GM23248 (cell line): ENCODE measurements at places on chromosomes 16 and 17. TPM values are rescaled to one million over a fixed set of nuclear protein-coding genes. Genes with fewer than 3 reads are reported as not detected.

GRCh38 chr16:69482410-69482991 is 58.1 kb downstream of the CYB5B start:
- H3K4me3 ChIP-seq = peak overlapping the region; percentile 33
- no peaks in the 10 kb centered on the region for H3K36me3 ChIP-seq
- peaks cover 26% of the 10 kb centered on the region for H3K4me1 ChIP-seq

DNA sequence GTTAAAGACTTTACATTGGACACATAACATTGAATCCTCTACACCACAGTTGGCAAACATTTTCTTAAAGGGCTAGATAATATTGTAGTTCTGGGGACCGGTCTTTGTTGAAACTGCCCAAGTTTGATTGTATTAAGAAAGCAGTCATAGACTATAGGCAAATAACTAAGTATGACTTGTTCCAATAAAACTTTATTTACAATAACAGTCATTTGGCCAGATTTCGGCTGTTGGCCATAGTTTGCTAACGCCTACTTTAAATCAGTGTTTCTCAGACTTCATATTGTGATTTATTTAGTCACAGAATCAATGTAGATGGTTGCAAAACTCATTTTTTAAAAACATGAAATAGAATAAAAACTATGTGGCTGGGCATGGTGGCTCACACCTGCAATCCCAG is 531.8 kb downstream of the XYLT1 start:
- no peaks in the 10 kb centered on the region for H3K4me1 ChIP-seq
- H3K4me3 ChIP-seq = no peak overlapping the region
- H3K36me3 ChIP-seq = no peaks in the 10 kb centered on the region
- H3K27ac ChIP-seq = no peak overlapping the region
- DNase-seq = no peak
- H3K27me3 ChIP-seq = 0 out of 2 replicates have a peak, but pooled peaks cover 5% of the 10 kb centered on the region

Gene TNS4
- total RNA-seq = not detected in 2 replicates

GRCh38 chr16:49333259-49333597 is 40.4 kb upstream of the C16orf78 start:
- no peak overlapping the region for H3K4me3 ChIP-seq
- no peaks in the 10 kb centered on the region for H3K27me3 ChIP-seq
- H3K36me3 ChIP-seq = no peaks in the 10 kb centered on the region
- DNase-seq = no peak

- no peak for DNase-seq
- no peaks in the 10 kb centered on the region for H3K36me3 ChIP-seq
- H3K27me3 ChIP-seq = no peaks in the 10 kb centered on the region
- no peak overlapping the region for H3K4me3 ChIP-seq
Observed at GRCh38 chr16:30925632-30925987, 2.2 kb downstream of the FBXL19 start.

Gene SLX1A
- total RNA-seq = 14.3 and 32.6 TPM in 2 replicates

DNA sequence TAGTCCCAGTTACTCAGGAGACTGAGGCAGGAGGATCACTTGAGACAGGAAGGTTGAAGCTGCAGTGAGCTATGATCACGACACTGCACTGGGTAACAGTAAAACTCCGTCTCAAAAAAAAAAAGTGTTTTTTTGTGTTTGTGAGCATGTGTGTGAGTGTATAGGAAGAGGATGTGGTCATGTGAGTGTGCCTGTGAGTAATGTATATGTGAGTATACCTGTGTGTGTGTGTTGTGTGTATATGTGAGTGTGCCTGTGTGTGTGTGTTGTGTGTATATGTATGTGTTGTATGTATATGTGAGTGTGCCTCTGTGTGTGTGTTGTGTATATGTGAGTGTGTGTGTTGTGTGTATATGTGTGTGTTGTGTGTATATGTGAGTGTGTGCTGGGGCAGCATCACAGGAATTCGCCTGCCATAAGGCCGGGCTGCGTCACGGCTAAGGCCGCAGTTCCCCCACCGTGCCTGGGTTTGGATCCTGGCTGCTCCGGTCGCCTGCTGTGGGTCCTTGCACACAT is 21.4 kb upstream of the NPTX1 start:
- DNase-seq = peak; percentile 15
- H3K27me3 ChIP-seq = no peaks in the 10 kb centered on the region; the same call in 1 of the 2 replicates
- no peaks in the 10 kb centered on the region for H3K36me3 ChIP-seq
- peak overlapping the region; percentile 56 for H3K27ac ChIP-seq

- no peak overlapping the region for H3K4me3 ChIP-seq
- no peaks in the 10 kb centered on the region for H3K27me3 ChIP-seq
- H3K36me3 ChIP-seq = peaks cover 59% of the 10 kb centered on the region
- H3K4me1 ChIP-seq = peaks cover 7% of the 10 kb centered on the region
- peak; percentile 33 for DNase-seq
- H3K27ac ChIP-seq = no peak overlapping the region
Observed at GRCh38 chr17:19935169-19935568, 42.5 kb downstream of the AKAP10 start.

DNA sequence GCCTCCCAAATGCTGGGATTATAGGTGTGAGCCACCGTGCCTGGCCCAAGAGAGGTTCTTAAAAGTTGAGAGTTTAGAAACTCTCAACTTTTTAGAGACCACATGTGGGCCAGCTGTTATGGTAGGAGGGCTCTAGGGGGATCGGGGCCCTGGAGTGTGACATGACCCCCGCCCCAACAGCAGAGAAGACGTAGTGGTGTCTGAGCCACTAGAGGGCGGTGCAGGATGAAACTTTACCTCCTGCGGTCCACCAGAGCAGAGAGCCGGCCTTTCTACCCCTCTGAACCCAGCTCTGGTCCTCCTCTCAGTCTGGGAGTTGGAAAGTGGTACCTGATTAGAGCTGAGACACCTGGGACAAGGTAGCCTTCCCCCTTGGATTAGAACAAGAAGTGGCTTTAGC is 7.4 kb downstream of the CDK5RAP3 start:
- H3K4me1 ChIP-seq = no peaks in the 10 kb centered on the region
- no peak overlapping the region for H3K27ac ChIP-seq
- no peaks in the 10 kb centered on the region for H3K27me3 ChIP-seq
- no peak overlapping the region for H3K4me3 ChIP-seq

Gene DHRS7C
- total RNA-seq = not detected in 2 replicates

DNA sequence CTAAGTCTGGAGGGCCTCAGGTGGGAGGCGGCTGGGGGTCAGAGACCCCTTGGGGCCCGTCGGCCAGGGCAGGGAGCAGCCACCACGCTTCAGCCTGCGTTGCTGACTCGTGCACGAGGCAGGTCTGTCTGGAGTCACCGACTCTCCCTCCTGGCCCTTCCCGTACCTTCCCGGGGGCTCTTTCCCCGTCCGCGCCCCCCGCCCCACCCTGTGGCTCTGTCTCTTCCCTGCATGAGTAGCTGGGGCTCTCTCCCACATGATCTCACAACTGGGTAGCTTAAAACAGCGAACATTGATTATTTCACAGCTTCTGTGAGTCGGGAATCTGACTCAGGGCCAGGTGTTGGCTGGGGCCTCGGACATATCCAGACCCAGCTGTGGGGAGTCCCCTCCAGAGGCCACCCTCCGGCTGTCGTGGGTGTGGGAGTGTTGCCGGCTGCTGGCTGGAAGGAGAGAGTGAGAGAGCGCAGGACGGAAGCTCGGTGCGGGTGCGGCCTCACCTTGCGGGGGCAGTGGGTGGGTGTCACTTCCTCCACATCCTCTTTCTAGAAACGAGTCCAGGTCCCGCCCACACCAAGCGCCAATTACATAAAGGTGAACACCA is 17.3 kb downstream of the BAHCC1 start:
- no peak for DNase-seq
- H3K4me1 ChIP-seq = peaks cover 1% of the 10 kb centered on the region; the same call in 1 of the 2 replicates
- no peaks in the 10 kb centered on the region for H3K36me3 ChIP-seq
- no peak overlapping the region for H3K27ac ChIP-seq
- H3K4me3 ChIP-seq = no peak overlapping the region

DNA sequence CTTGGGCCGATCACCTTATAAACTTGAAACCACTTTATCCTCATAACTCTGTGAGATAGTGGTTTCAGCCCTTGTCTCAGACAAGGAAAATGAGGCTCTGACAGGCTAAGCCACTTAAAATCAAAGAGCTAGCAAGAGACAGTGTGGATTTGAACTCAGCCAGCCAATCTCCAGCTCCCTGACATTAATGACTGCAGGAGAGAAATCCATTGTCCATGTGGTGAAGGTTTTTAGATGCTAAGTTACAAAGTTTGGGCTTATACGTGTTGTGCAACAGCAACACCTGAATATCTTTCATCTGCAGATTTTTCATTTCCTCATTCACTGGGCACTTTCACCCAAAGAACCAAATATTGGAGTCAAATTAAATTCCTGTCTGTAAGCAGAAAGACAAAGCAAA is 501.3 kb downstream of the GRIN2A start:
- H3K4me3 ChIP-seq = no peak overlapping the region
- no peak overlapping the region for H3K27ac ChIP-seq
- no peaks in the 10 kb centered on the region for H3K27me3 ChIP-seq
- DNase-seq = no peak

DNA sequence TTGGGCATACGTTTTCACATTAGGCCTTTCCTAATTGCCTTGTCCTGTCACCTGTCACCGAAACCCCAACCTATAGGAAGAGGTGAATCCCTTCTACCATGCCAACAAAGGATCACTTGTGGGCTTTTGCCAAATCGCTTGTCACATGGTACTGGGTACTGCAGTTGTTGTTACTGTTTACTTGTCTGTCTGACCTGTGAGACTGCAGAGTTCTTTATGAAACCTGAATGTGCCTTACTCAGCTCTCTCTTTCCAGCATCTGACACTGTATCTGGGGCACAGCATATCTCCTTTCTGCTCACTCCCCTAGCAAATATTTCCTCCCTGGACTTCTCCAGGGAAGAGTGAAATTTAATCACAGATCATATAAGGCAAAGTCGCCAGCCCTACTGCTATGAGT is 1272.4 kb downstream of the CDH8 start:
- no peak overlapping the region for H3K4me3 ChIP-seq
- H3K4me1 ChIP-seq = no peaks in the 10 kb centered on the region
- no peaks in the 10 kb centered on the region for H3K27me3 ChIP-seq
- no peak overlapping the region for H3K27ac ChIP-seq
- DNase-seq = no peak

GRCh38 chr17:69743091-69743490 is 328.6 kb downstream of the MAP2K6 start:
- no peak overlapping the region for H3K4me3 ChIP-seq
- H3K36me3 ChIP-seq = no peaks in the 10 kb centered on the region
- H3K27me3 ChIP-seq = no peaks in the 10 kb centered on the region
- H3K27ac ChIP-seq = no peak overlapping the region
- peak; percentile 41 for DNase-seq

DNA sequence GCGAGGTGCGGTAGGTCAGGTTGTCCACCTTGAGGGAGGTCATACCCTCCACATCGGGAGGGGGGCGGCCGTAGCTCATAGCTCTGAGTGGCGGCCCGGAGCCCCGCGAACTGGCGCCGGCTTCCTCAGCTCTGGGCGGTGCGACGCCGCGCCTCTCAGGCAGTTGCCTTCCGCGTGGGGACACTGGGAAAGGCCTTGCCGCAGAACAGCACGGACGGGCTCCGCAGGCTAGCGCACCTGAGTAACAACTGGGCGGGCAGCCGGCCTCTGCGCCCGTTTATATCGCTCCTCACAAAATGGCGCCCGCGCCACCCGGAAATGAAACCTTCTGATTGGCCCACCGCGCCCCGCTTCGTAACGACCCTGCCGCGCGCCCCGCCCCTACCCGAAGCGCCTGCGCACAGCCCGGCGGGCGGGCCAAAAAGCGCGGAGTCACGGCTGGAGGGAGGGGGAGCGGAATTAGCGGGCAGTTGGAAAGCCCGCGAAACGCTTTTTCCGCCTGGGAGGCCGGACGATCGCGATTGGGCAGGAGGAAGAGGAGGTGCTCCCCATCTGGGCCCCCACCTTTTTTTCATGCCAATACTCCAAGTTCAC is at the start of gene SRSF2:
SRSF2 (minus strand) TSS at position 250 of the 594 bp plus-strand sequence; CDS start at position 79, 171 bp downstream.
- DNase-seq = peak; percentile 99
- H3K4me1 ChIP-seq = peaks cover 45% of the 10 kb centered on the region
- H3K4me3 ChIP-seq = peak within 1 kb of the TSS; percentile 98

- no peak overlapping the region for H3K4me3 ChIP-seq
- H3K4me1 ChIP-seq = peaks cover 6% of the 10 kb centered on the region; the same call in 1 of the 2 replicates
- no peak for DNase-seq
- H3K27ac ChIP-seq = no peak overlapping the region
Observed at GRCh38 chr17:38586788-38587187, 19.0 kb downstream of the SRCIN1 start.

Gene CCL2
- total RNA-seq = 28.3 and 33.1 TPM in 2 replicates

DNA sequence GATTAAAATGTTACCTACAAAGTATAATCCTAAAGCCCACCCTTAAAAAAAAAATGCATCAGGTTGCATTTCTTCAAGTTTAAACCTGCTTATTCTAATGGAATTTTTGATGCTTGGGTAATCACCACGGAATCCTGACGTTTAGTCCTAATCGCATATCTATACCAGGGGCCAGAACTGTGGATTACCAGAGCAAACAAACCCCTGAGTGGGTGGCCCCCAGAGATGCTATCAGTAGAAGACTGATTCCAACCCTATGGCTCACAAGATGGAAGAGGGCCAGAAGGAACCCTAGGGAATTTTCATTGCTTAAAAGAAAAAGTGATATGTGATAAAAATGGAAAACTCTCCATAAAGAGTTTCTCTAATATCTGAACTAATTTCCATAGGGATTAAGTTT is 152.2 kb upstream of the NOG start:
- H3K4me3 ChIP-seq = no peak overlapping the region
- no peak overlapping the region for H3K27ac ChIP-seq
- H3K27me3 ChIP-seq = no peaks in the 10 kb centered on the region
- peak; percentile 62 for DNase-seq

DNA sequence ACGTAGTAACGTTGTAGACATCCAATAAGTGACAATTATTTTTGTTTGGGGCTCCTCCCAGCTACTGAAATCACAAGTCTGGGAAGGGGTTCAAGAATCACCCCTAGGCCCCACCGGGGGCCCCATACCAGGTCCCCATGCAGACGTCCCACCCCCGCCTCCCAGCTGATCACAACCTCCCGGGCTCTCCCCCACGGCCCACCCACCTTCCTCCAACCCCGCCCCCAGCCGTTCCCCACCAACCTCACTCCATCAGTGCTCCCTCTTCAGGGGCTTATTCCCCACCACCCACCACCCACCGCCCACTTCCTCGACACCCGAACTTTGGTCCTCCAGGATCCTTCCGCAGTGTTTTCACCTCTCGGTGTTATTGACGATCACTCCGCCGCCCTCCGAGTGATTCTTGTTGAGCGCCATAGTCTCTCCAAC is 240 bp downstream of the WBP2 start:
- no peak for DNase-seq
- H3K27me3 ChIP-seq = no peaks in the 10 kb centered on the region
- peaks cover 25% of the 10 kb centered on the region for H3K4me1 ChIP-seq
- H3K36me3 ChIP-seq = peaks cover 12% of the 10 kb centered on the region
- H3K4me3 ChIP-seq = peak overlapping the region; percentile 82
